ENCODE measurements at places on chromosomes 7 and 10. TPM values are rescaled to one million over a fixed set of nuclear protein-coding genes. Genes with fewer than 3 reads are reported as not detected.

DNA sequence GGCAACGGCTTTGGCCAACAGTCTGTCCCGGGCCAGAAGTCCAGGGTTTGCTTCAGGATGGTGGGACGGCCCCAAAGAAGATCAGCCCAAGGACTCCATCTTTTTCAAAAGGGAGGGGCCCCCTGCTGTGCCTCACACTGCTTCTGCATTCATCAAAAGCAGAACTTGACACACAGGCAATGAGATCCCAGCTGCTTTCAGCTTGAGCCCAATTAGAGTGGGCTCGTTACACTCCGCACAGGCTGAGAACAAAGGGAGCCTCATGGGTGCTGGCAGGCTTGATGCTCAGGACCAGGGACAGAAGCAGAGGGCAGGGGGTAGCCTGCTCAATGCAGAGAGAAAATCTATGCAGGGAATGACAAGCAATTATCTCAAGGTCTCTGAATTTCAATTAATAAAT, 45.5 kb downstream of the VOPP1 start:
- H3K27me3 ChIP-seq = no peaks in the 10 kb centered on the region
- H3K36me3 ChIP-seq = no peaks in the 10 kb centered on the region
- H3K4me3 ChIP-seq = no peak overlapping the region

- no peaks in the 10 kb centered on the region for H3K36me3 ChIP-seq
- DNase-seq = no peak
- no peak overlapping the region for H3K4me3 ChIP-seq
- peaks cover 25% of the 10 kb centered on the region for H3K4me1 ChIP-seq
These were observed 174.9 kb downstream of the CREB5 start for GRCh38 chr7:28587211-28587610.

- H3K36me3 ChIP-seq = no peaks in the 10 kb centered on the region
- peaks cover 3% of the 10 kb centered on the region for H3K4me1 ChIP-seq
- H3K27me3 ChIP-seq = peaks cover 27% of the 10 kb centered on the region
- H3K27ac ChIP-seq = no peak overlapping the region
These were observed 100.5 kb upstream of the SDK1 start for GRCh38 chr7:3200504-3200903.

DNA sequence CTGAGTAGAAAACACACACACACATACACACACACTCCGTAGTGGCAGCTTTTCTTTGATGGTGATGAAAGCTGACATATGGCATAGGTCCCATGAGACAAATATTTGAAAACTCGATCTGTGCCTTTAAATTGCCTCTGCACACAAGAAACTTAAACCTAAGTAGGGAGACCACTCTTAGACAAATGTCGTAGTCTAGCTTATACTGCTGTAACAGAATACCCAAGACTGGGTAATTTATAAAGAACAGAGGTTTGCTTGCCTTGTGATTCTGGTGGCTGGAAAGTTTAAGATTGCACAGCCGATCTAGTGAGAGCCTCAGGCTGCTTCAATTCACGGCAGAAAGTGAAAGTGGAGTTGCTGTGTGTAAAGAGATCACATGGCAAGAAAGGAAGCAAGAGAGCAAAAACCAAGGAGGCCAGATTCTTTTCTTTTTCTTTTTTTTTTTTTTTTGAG, 489.4 kb upstream of the SORCS1 start:
- H3K4me1 ChIP-seq = no peaks in the 10 kb centered on the region
- no peaks in the 10 kb centered on the region for H3K36me3 ChIP-seq
- H3K27ac ChIP-seq = no peak overlapping the region
- H3K4me3 ChIP-seq = no peak overlapping the region
- no peak for DNase-seq

DNA sequence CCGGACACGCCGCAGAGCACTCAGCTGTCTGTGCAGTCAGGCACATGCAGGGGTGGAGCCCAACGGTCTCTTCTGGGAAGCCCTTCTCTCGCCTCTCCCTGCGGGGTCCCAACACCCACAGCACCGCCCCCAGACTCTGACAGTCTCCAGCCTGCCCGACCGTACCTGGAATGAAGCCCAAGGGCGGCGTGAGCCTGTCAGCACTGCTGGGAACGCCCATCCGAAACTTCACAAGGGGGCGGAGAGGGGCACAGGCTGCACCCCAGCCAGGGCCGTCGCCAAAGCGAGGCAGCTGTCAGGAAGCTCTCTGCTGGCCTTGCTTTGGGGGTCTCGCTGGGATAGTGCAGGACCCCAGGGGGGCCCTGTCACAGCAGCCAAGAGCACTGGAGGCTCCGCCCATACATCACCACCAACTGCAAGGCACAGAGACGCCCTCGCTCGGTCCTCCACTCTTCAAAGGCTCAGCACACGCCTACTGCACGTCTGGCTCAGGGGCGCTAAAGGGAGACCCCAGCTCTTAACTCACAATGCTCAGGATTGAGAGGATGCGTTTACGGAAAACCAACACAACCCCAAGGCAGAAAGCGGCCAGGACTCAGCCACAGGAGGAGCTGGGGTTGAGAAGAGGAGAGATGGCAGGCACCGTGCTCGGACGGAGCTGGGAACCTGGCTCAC, 30.9 kb downstream of the MAD1L1 start:
- H3K36me3 ChIP-seq = peaks cover 28% of the 10 kb centered on the region
- peaks cover 32% of the 10 kb centered on the region for H3K4me1 ChIP-seq
- no peak for DNase-seq
- H3K27ac ChIP-seq = no peak overlapping the region
- no peaks in the 10 kb centered on the region for H3K27me3 ChIP-seq

DNA sequence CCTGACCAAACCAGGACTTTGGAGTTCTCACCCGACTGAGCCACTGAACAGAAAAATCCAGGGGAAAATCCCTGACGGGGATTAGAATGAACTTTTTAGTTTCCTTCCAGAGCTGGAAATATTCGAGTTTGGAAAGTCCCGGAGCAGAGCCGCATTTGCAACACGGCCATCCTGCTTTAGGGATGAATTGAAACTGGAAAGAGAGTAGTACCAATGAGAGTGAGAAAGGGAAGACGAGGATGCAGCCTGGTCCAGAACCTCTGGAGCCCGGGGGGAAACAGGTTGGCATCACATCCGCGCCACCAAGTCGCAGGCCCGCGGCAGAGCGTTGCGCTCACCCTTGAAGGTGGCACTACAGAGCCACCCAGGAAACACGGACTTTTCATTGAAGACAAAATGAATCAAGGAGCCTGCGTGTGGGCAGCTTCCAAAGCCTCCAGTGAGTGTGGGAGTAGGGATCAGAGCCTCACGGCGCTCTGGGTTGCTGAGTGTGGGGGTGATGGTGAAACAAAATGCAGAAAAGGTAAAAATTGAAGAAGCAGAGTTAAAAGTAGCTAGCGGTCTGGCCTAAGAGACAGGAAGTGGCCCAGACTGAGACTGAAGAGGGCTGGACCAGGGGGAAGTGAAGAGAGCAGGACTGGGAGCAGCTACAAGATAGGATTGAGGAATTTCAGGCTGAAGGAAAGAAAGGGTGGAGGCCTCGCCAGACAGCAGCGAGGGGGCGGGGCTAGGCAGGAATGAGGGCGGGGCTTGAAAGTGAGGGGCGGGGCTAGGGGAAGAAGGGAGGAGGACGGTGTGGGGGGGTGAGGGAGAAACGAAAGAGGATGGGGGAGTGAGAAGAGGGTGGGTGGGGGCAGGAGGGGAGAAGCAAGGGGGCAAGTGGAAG, 1.8 kb downstream of the SMURF1 start:
- H3K4me1 ChIP-seq = peaks cover 51% of the 10 kb centered on the region
- peak overlapping the region; percentile 82 for H3K4me3 ChIP-seq
- H3K36me3 ChIP-seq = no peaks in the 10 kb centered on the region
- DNase-seq = peak; percentile 75
- no peaks in the 10 kb centered on the region for H3K27me3 ChIP-seq
- peak overlapping the region; percentile 99 for H3K27ac ChIP-seq

DNA sequence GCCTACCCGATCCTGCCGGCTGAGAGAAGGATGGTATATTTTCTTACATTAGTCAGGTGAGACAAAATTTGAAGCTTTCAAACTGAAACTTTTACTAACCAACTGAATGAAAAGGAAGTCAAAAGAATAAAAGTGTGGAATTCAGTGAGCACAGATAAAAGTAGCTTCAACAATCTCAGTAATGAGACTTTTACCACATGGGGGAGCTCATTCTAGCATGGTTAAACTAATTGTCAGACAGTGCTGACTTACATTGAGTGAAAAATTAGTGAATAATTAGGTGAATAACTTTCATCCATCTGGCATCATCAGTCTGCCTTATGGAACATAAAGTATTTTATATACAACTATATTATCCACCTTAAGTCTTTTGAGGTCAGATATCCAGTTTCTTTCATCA, 8.4 kb downstream of the FAM237B start:
- H3K36me3 ChIP-seq = no peaks in the 10 kb centered on the region
- no peak overlapping the region for H3K27ac ChIP-seq
- H3K27me3 ChIP-seq = peaks cover 23% of the 10 kb centered on the region

- H3K27ac ChIP-seq = peak overlapping the region; percentile 28
- H3K27me3 ChIP-seq = no peaks in the 10 kb centered on the region
- H3K36me3 ChIP-seq = no peaks in the 10 kb centered on the region
These were observed 14.9 kb downstream of the ASZ1 start for GRCh38 chr7:117412390-117412789.

DNA sequence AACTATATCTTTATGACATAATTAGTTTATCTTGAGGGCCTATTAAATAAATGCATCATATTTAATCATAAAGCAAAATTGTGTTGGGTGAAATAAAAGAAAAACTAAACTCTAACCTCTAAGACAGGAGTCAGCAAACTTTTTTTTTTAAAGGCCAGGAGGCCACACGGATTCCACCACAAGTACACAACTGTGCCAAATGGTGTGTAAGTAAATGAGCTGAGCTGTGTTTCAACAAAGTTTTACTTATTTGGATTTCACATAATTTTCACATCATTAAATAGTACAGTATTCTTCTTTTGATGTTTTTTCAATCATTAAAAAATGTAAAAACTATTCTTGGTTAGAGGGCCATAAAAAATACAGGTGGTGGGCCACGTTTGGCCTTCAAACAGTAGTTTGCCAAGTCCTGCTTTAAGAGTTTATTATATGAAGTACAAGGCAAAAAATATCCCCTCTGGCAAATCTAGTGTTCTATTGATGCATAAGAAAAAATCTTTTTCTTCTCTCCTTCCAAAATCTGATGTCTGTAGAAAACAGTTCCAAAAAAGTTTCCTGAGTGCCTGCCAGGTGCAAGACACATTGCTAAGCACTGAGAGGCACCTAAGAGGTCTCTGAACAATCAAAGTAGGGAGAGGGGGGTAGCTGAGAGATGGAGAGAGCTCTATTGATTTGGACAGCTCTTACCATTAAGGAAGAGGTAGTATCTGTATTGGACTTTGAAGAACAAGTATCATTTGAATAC, 26.5 kb upstream of the SPOCK2 start:
- no peak overlapping the region for H3K4me3 ChIP-seq
- H3K27me3 ChIP-seq = no peaks in the 10 kb centered on the region
- H3K27ac ChIP-seq = no peak overlapping the region
- peaks cover 4% of the 10 kb centered on the region for H3K4me1 ChIP-seq
- H3K36me3 ChIP-seq = peaks cover 33% of the 10 kb centered on the region
- DNase-seq = no peak

- H3K27ac ChIP-seq = no peak overlapping the region
- no peaks in the 10 kb centered on the region for H3K4me1 ChIP-seq
- DNase-seq = peak; percentile 26
- H3K4me3 ChIP-seq = no peak overlapping the region
- no peaks in the 10 kb centered on the region for H3K36me3 ChIP-seq
These were observed 328.4 kb upstream of the AOAH start for GRCh38 chr7:37052705-37053104.

DNA sequence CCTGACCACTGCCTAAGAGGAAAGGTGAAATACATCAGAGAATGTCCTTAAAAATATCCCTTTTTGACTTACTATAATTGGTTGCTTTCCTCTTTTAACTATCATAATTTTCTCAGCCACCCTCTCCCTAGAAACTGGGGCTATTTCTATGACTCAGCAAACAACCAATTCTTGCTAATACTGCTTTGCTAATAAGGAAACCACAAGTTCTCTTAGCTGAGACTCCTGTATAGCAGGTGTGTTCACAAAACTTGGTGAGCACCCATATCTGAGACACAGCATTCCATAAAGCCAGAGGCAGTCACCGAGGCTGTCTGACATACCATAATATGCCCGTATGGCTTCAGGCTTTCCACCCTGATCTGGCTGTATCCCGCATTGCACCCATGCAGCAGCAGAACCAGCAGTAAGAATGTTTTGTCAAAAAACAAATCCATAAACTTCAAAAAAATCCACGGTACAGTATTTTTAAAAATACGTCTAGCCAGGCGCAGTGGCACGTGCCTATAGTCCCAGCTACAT, 191.7 kb upstream of the C7orf33 start:
- H3K27ac ChIP-seq = no peak overlapping the region
- H3K4me1 ChIP-seq = peaks cover 25% of the 10 kb centered on the region
- peaks cover 3% of the 10 kb centered on the region for H3K27me3 ChIP-seq
- DNase-seq = no peak

DNA sequence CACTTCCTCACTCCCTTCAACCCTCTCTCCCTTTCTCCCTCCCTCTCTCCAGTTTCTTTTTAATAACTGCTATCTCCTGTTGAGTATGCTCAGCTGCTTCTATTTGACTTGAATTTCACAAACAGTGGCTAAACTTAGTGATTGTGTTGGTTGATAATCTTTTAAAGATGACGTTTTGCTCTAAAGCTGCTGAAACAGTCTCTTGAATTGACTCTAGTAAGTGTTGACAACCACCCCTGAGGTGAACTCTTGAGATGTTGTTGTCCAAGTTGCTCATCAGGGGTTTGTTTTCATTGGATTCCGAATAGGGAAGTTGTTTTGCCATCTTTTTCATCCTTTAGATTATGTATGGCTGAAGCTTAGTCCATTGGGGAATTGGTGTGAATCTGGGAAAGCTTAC, 176.2 kb downstream of the TWIST1 start:
- H3K4me3 ChIP-seq = no peak overlapping the region
- no peaks in the 10 kb centered on the region for H3K36me3 ChIP-seq
- H3K4me1 ChIP-seq = peaks cover 9% of the 10 kb centered on the region
- H3K27me3 ChIP-seq = no peaks in the 10 kb centered on the region
- no peak overlapping the region for H3K27ac ChIP-seq

Gene TAS2R41
- total RNA-seq = not detected

Gene PSMG3
- 31.0 TPM for total RNA-seq

GRCh38 chr10:59595593-59595992, 114.1 kb downstream of the SLC16A9 start:
- H3K4me3 ChIP-seq = no peak overlapping the region
- peaks cover 11% of the 10 kb centered on the region for H3K27me3 ChIP-seq
- no peak for DNase-seq
- no peaks in the 10 kb centered on the region for H3K36me3 ChIP-seq
- no peak overlapping the region for H3K27ac ChIP-seq
- peaks cover 13% of the 10 kb centered on the region for H3K4me1 ChIP-seq

GRCh38 chr7:122688400-122688998, 10.4 kb downstream of the RNF133 start:
- no peaks in the 10 kb centered on the region for H3K36me3 ChIP-seq
- no peak overlapping the region for H3K4me3 ChIP-seq
- no peak for DNase-seq
- H3K27me3 ChIP-seq = peaks cover 3% of the 10 kb centered on the region

Gene RARRES2
- 24.9 TPM for total RNA-seq

- no peak for DNase-seq
- no peak overlapping the region for H3K27ac ChIP-seq
- H3K4me3 ChIP-seq = no peak overlapping the region
- no peaks in the 10 kb centered on the region for H3K27me3 ChIP-seq
These were observed 6.1 kb downstream of the PSTK start for GRCh38 chr10:122986335-122986734.

All from mesothelial cell of epicardium (in vitro differentiated cells).